Activated gamma-delta T cell treated with anti-CD3 and anti-CD28 coated beads, Interleukin-2, amount 50 U/mL, for 16 hours (primary cell): ENCODE measurements at places on chromosomes 1 and 21.

- no peak for DNase-seq
These were observed 52.6 kb upstream of the B3GALNT2 start for GRCh38 chr1:235556807-235557206.

DNA sequence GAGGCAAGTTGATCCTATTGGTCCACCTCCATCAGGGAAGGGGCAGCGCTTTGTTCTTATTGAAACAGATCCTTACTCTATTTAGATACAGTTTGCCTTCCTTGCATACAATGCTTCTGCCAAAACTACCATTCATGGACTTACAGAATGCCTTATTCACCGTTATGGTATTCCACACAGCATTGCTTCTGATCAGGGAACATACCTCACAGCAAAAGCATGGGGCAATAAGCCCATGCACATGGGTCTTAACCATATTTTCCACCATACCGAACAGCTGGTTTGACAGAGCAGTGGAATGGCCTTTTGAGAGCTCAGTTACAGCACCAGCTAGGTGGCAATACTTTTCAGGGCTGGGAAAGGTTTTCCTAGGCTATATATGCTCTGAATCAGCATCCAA lies 544.8 kb upstream of the ADGRL4 start:
- DNase-seq, result no peak

DNA sequence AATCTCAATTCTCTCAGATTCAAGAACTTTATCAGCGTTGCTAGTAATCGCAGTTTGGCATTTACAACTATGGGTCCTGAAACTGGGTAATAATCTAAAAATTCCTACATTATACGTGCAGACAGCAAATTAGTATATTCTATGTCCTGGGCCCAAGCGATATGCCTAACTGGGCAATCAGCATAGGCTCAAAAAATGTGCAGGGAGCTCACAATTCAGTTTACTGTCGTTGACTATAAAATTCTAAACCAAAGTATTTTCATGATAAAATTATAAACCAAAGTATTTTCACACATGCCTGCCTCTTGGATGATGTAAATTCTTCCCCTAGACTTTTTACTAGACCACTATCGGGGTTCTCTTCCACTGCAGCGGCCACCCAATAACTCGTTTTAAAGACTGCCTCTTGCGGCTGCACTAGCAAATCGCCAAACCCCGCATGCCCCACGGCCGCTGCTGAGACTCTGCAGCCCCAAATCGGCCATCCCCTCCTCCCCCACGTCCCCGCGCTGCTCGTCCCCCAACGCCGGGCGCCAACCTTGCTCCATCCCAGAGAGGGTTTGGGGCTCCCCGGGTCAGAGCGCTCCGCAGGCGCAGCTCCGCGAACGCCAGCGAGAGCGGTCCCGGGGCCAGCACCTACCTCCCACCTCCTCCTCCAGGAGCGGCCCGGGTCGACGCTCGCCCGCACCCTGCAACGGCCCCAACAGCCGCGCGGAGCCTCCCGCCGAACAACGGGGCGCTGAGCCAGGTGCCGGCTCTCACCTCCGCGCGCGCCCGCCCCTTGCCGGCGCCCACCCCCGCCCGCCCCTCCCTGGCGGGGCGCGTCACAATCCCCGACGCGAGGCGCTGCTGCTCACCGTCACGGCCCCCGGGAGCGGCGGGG lies 506 bp downstream of the SSX2IP start:
- no peak for DNase-seq

DNA sequence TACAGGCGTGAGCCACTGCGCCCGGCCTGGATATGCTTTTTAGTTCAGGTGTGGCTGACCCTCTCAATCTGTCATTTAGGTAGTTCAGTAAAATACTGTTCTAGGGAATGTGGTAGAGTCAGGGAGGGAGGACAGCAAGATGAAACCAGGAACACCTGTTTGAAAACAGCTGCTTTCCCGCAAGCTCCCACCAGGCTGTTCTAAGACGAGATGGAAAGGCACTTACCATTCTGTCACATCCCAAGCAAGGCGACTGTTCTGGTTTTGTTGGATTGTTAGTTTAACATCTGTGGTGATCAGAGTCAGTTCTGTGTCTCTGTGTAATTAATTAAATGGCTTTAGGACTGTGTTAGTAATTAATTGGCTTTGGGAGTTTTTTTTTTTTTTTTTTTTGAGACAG lies 2.9 kb downstream of the CHAF1B start:
- no peak for DNase-seq

GRCh38 chr1:54001591-54001990 lies 16.4 kb downstream of the LDLRAD1 start:
- DNase-seq, result no peak

DNA sequence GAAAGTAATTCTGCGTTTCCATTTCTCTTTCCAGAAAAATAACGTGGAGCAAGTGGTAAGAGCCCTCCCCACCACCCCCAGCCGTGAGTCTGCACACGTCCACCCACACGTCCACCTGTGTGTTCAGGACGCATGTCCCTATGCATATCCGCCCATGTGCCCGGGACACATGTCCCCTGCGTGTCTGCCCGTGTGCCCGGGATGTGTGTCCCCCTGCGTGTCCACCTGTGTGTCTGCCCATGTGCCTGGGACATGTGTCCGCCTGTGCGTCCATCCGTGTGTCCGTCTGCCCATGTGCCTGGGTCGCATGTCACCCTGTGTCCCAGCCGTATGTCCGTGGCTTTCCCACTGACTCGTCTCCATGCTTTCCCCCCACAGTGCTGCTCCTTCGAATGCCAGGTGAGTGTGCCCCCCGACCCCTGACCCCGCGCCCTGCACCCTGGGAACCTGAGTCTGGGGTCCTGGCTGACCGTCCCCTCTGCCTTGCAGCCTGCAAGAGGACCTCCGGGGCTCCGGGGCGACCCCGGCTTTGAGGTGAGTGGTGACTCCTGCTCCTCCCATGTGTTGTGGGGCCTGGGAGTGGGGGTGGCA lies 5.6 kb downstream of the COL6A1 start:
- DNase-seq, result no peak

GRCh38 chr1:115545096-115545720 lies 96.6 kb upstream of the VANGL1 start:
- no peak for DNase-seq

GRCh38 chr1:41612953-41613352 lies 128.5 kb upstream of the EDN2 start:
- DNase-seq, result no peak

GRCh38 chr21:14354515-14354914 lies 28.4 kb downstream of the HSPA13 start:
- no peak for DNase-seq

DNA sequence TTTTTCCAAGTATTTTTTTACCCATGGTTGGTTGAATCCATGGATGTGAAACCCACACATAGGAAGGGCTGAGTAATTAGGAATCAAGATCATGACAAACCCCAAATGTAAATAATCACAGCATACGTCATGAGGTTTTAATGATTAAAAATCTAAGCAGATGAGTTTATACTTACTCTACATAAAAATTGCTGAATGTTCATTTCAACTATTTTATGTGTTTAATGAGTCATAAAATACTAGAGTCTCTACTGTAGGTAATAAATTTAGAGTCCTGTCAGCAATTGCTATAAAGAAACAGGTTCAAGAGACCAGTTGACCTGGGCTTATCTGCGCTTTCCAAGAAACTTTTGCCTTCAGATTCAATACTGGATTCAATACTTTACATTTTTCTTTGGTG lies 18.2 kb downstream of the CTH start:
- no peak for DNase-seq

GRCh38 chr1:10495952-10496351 lies 21.2 kb downstream of the PEX14 start:
- no peak for DNase-seq

GRCh38 chr1:109105881-109106280 lies 8.0 kb upstream of the ELAPOR1 start:
- no peak for DNase-seq

- DNase-seq, result no peak
These were observed 981 bp downstream of the CLDN14 start for GRCh38 chr21:36478941-36479340.

GRCh38 chr1:202599669-202600431 lies 110.4 kb downstream of the SYT2 start:
- DNase-seq, result no peak

GRCh38 chr1:206680279-206680678 lies 4.4 kb upstream of the MAPKAPK2 start:
- DNase-seq, result no peak

GRCh38 chr1:231171623-231172197 lies 9.9 kb downstream of the TRIM67 start:
- DNase-seq, result no peak

DNA sequence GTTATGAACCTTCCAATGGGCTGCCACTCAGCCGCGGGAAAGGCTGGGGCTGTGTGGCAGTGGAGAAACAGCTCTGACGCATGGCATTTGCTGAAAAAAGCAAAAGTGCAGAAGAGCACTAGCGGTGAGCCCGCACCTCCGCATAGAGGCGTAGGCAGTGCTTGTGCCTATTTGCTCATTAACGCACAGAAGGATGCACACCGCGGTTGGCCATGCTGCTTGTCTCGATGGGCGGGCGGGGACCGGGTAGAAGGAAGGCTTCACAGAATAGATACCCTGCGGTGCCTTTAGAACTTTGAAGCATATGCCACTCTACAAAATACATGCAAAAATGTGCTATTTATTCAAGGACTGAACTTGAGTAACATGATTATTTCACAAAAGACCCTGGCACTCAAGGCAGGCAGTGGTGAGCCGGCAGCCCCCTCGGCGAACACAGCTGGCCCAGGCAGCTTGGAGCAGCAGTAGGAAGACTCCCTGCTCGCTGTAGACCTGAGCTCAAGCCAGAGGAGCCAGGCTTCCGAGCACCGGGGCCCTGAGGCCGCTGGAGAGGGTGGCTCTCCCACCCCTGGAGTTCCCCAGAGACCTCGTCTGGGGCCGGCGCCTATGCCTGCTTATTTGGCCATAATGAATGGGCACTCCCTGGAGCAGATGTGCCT lies 71.5 kb downstream of the SIK1 start:
- no peak for DNase-seq

- no peak for DNase-seq
These were observed 19.5 kb upstream of the PWP2 start for GRCh38 chr21:44087426-44088400.

DNA sequence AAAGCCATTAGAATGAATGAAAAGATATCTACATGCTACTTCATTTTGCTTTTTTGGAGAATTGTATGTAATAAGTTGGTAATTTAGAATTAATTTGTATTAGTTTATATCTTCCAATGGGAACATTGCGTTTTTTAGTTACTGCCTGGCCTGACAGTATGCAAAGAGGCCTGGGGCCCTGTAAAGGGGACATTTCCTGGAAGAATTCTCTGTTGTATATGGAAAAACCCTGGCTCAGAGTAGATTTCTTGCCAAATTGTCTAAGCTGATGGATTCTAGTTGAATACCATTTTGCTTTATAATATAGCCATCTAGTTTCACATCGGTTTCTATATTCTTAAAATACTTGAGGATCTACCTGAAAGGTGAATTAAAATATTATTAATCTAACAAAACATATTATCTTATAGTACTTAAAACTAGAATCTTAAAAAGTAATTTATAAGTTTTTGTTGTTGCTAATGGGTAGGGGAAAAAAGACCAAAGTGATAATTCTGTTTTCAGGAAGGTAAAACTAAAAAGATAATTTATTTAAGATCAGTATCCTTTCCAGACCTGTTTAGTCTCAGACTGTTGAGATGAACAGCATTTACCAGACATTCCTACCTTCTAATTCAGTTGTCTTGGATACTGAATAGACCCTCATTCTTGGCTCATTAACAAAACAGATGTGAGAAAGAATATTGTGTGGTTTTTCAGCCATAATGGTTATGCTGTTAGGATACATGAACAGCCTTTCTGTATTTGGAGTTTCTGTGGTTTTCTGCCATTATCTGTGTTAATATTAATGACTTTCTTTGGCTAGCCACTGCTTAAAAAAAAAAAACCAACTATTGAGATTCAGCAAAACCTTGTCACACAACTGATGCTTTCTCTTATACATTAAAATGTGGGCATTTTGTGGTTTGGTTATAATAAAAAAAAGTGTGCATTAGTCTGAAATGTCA lies 4.8 kb downstream of the AGO3 start:
- no peak for DNase-seq

DNA sequence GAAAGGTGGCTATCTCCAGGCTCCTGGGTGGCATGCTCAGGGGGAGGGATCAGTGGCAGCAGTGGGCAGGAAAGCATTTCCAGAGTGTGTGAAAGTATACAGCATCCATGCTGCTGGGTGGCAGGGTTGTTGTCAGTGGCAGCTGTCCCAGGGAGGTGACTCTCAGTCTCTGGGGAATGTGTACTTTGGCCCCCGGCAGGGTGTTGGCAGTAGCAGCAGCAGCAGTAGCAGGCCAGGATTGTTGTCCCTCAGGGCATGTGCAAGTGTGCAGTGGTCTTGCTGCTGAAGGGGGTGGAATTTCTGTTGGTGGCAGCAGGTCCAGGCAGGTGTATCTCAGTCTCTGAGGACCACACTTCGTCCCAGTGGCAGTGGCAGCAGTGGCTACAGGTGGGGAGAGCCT lies 71.7 kb upstream of the GUCA2B start:
- no peak for DNase-seq

DNA sequence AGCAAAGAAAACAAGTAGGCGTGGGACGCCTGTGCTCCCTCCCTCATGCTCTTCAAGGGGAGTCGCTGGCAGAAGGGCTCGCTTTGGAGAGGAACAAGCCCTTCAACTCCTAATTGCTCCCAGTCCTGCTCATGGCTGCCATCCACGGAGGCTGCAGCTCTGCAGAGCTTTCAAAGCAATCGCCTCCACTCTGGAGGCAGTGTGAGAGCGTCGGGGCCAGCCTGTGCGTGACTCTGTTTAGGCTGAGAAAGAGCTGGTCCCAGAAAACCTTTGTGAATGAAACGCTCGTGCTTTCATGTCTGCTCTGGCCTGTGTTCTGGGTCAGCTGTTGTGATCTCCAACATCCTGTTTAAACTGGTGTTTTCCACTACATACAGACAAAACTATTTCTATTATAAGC lies 23.9 kb upstream of the RUNX1 start:
- no peak for DNase-seq
